GM12892 (cell line): ENCODE measurements at places on chromosomes 3 and 15.

DNA sequence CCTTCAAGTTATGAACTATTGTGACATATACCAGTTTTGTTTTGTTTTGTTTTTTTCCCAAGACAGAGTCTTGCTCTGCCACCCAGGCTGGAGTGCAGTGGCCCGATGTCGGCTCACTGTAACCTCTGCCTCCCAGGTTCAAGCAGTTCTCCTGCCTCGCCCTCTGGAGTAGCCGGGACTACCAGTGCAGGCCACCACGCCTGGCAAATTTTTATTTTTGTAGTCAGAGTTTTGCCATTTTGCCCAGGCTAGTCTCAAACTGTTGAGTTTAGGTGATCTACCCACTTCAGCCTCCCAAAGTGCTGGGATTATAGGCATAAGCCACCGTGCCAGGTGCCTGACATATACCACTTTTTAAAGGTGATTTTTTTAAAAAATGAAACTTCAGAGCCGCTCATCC, 74.6 kb downstream of the ARRDC4 start:
- DNase-seq: no peak

GRCh38 chr3:159252772-159253384, 451.0 kb downstream of the MFSD1 start:
- no peak for DNase-seq

DNA sequence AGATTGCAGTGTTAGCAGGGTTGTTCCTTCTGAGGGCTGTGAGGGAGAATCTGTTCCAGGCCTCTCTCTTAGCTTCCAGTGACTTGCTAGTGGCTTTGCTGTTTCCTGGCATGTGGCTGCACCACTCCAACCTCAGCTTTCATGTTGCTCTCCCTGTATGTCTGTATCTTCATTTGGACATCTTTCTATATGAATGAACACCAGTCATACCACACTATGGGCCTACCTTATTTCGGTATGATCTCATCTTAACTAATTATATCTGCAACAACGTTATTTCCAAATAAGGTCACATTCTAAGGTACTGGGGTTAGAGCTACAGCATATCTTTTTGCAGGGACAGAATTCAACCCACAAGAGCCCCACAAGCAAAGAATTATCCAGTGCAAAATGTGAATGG, 356.7 kb upstream of the UMPS start:
- no peak for DNase-seq

DNA sequence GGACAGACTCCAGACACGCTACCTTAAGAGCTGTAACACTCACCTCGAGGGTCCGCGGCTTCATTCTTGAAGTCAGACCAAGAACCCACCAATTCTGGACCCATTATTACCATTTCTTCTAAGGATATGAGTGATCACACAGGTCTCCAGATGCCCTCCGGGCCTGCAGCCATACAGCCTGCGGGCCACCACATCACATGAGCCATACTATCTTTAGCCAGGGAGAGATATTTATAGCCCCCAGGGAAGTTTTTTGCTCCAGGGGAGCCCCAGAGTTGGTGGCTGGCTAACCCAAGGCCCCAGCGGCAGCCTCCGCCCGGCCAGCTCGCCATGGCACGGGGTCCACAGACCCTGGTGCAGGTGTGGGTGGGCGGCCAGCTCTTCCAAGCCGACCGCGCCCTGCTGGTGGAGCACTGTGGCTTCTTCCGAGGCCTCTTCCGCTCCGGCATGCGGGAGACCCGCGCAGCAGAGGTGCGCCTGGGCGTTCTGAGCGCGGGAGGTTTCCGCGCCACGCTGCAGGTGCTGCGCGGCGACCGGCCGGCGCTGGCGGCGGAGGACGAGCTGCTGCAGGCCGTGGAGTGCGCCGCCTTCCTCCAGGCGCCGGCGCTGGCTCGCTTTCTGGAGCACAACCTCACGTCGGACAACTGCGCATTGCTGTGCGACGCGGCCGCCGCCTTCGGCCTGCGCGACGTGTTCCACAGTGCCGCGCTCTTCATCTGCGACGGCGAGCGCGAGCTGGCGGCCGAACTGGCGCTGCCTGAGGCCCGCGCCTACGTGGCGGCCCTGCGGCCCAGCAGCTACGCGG, at the start of gene KBTBD13:
TSS of gene KBTBD13 (plus strand) at position 261 of the 805 bp plus-strand sequence. CDS start at position 331, 70 bp downstream.
- DNase-seq: no peak

GRCh38 chr3:20062996-20063395, 22.8 kb downstream of the KAT2B start:
- DNase-seq: no peak

- DNase-seq: no peak
Observed at GRCh38 chr3:127033171-127033570, 50.3 kb downstream of the PLXNA1 start.

DNA sequence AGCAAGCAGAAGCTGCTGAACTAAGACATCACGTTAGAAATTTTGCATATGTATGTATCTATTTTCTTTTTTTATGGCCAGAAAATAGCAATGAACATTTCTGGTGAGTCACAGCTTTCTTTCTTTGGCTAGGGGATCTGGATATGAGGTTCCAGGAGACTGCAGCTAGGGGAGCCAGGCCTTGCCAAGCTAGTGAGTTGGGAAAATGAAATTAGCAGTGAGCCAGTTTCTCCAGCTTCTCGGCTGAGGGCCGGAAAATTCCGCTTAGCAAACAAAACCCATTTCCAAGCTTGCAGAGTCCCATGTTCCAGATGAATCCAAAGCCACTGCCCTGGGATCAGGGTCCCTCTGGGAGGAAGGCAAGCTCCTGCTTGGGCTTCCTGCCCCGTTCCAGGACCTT, 137.6 kb downstream of the SRGAP3 start:
- no peak for DNase-seq

DNA sequence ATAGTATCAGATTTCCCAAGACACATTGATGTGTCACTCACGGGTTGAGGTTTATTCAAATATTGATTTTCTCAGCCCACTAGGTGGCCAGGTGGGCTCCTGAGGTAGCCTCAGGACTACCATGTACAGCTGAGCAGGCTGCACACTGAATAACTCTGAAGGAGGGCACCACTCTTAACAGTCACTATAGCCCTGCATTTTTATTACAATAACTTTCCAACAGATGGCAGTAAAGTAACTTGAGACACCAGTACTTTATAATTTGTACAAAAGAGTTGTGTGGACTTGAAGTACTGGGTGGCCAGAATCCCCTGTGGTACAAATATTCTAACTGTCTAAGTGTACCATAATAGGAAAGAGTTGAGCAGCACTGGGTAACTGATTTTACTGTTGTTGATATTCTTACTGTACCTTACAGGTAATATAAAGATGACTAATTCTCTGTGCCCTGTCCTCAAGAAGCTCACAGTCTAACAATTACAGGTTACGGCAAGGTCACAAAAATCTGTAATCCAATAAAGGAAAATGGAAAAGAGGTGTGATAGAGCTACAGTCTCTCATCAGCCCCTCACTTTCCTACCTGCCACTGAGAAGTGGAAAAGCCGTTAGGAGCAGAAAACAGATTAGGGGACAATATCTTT, 76.0 kb downstream of the ETFA start:
- DNase-seq: no peak

GRCh38 chr3:18222686-18223085, 202.5 kb downstream of the SATB1 start:
- no peak for DNase-seq

GRCh38 chr3:117441851-117442250, 732.3 kb downstream of the TUSC7 start:
- no peak for DNase-seq

GRCh38 chr3:71850654-71851053, 65.7 kb upstream of the PROK2 start:
- DNase-seq: no peak

- no peak for DNase-seq
Observed at GRCh38 chr15:94098921-94099573, 132.3 kb upstream of the MCTP2 start.

DNA sequence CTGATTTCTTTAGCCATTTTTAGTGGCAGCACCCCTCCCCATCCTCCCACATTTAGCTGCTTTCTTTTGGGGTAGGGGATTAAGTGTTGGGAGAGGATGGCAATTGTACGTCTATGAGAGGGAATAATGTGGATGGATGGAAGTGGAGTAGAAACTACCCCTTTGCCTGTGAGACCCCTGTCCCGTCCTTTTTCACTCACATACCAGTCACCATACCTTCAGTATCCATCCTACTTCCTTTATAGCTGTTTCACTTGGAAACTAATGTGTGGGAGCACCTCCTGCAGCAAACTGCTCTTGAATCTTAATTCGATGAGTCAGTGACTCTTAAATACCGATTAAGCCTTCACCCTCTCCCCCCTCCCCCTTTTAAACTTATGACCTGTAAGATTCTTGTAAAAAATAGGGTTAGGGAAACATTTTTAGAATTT, 730 bp downstream of the SPRED1 start:
- no peak for DNase-seq

DNA sequence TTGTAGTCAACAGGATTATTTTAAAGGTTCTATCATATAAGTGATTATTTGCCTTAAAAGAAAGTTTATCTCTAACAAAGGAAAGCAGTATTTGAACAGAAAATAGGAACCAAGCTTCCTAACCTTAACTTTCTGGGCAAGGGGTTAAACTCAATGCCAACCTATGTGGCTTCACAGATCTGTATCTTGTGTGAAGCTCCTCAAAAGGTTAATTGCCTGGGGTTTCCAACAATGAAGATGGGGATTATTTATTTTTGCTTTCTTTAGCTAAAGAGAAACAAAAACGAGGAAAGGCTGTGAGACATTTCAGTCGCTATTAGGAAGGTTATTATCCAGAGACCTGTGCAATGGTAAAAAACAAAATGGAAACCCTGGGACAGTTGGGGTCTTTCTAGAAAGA, 1.1 kb upstream of the WDR82 start:
- no peak for DNase-seq

DNA sequence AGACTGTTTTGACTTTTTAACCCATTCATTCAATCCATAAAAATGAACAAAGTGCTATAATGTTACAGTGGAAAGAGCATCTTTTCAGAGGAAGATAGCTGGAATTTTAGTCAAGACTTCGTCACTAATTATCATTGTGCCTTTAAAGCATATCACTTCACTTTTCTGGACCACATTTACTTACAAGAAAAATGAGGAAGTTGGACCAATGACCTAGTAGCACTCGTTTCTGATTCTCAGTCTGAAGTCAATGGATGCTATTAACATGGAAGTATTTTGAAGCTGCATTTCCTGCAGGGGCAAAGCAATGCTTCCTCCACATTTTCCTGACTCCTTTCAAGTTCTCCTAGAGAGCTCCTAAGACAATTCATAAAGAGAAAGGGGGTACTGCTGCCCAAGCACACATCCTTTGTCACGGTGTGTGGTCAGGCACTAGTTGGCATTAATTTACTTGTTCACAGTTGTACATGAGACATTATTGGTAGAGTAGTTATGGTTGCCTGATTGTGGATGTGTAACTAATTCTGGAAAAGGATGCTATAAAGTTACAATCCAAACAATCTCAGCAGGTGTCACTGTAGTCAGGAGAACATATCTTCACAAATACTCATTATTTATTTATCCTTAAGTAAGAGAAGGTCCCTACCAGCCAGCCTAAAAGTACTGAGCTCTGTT, 1049.1 kb downstream of the FHIT start:
- no peak for DNase-seq

- no peak for DNase-seq
Observed at GRCh38 chr15:88606070-88606794, 14.9 kb upstream of the AEN start.

DNA sequence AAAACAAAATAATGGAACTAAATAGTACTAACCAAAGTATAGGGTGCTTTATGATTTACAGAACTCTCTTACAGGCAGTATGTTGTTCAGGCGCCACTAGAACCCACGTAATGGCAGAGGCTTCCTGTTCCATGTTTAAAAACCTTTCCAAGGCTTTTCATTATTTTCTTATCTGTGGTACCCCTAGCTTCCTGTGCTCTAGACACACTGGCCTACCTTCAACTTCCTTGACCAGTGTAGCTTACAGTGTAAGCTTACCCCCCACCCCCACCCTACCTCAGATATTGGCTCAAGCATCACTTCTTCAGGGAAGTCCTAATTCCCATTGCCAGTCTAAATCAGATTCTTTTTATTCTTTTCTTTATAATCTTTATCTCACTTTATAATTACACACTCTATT, 2.9 kb downstream of the NR2C2 start:
- DNase-seq: no peak

DNA sequence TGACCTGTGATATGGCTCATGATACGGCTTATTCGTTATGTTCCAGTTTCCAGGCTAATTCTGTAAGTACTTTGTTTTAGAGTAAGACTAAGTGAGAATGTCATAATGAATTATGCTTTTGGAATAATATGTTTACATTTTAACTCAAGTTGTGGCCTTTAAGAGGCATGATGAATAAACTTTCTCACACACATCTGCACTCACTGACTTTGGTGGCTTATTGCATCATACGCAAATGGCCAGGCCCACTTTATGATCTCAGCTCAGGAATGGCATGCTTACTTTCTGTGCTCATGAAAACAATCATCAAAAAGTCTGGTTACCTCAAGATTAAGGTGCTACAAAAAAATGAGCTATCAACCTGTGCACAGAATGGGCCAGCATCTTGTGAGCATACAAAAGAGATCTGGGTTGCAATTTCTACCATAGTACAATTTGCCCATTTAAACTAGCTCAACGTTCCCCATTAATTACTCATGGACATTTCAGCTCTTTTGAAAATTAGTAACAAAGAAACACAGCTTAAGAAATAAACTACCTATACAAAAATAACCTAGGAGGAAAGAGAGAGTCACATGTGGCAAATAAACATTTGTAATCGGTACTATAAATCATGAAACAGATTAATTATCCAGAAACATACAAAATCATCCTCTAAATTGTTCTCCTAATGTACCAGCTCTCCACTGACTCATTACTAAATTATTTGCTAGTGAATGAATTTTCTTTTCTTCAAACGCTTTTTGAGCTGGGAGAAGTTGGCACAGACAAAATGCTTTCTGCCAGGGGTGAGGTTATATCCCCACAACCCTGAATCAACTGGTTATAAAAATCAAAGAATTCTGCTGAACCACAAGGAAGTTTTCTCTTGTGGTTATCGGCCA, 439.0 kb upstream of the ADAMTS9 start:
- DNase-seq: no peak

- no peak for DNase-seq
Observed at GRCh38 chr3:157066335-157067098, 93.4 kb downstream of the CCNL1 start.

GRCh38 chr3:60107275-60107674, 1057.5 kb upstream of the CFAP20DC start:
- DNase-seq: no peak

GRCh38 chr15:70526221-70526973, 237.0 kb downstream of the UACA start:
- DNase-seq: no peak
